ENCODE measurements at places on chromosomes 5 and 9. TPM values are rescaled to one million over a fixed set of nuclear protein-coding genes. Genes with fewer than 3 reads are reported as not detected.

The EGFLAM gene
- not detected for total RNA-seq

DNA sequence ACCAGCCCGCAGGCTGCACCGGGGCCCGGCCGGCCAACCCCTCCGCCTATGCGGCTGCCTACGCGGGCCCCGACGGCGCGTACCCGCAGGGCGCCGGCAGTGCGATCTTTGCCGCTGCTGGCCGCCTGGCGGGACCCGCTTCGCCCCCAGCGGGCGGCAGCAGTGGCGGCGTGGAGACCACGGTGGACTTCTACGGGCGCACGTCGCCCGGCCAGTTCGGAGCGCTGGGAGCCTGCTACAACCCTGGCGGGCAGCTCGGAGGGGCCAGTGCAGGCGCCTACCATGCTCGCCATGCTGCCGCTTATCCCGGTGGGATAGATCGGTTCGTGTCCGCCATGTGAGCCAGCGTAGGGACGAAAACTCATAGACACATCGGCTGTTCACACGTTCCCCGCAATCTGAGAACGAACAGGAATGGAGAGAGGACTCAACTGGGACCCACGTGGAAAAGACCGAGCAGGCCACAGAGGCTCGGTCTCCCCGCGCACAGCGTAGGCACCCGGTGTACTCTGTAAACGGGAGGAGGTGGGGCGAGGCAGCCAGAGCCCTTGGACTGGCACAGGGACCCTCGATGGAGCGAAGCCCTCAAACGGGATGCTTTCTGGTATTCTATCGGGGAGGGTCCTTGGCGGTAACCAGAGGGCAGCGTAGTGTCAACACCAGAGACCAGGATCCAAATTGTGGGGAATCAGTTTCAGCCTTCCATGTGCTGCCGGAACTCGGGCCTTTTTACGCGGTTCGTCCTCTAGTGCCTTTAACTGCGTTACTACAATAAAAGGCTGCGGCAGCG is 1.9 kb downstream of the FOXE1 start:
- H3K27ac ChIP-seq: no peak overlapping the region
- H3K36me3 ChIP-seq: no peaks in the 10 kb centered on the region
- peaks cover 78% of the 10 kb centered on the region for H3K27me3 ChIP-seq
- peaks cover 42% of the 10 kb centered on the region for H3K4me1 ChIP-seq
- no peak for DNase-seq

DNA sequence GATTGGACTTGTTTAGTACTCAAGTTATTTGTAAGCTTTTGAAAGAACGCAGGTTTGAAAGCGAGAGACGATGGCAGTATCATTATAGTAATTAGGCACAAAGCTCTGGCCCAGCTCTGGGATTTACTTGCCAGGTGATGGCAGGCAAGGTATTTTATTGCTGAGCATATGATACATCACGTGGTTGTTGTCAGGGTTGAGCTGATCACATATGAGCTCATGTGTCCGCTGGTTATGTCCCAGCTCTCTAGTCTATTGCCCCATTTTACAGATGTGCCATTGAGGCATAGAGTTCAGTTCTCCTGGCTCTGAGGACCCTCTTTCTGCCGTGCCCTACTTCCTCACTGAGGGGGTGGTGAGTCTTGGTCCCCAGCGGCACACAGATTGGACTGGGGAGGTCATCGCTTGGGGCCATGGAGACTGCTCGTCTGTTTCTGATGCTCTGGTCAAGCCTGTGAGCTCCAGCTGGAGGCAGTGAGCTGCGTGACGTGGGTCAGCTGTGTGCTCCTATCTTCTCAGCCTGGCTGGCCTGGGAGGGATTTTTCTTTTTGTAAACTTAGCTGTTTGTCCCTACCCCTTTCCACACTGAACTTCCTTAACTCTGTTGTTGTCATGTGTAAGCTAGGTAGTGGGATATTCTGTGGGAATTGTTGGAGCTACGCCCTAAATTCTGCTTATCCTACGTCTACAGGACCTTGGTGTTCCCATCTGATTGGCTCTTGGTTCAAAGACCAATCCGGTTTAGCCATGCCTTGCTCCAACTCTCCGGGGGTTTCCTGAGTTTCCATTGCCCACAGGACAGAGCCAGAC is 2.2 kb downstream of the NXNL2 start:
- H3K27me3 ChIP-seq: peaks cover 56% of the 10 kb centered on the region
- peaks cover 18% of the 10 kb centered on the region for H3K4me1 ChIP-seq
- H3K36me3 ChIP-seq: no peaks in the 10 kb centered on the region
- DNase-seq: no peak
- H3K4me3 ChIP-seq: no peak overlapping the region
- H3K27ac ChIP-seq: no peak overlapping the region

GRCh38 chr9:117546894-117547678 is 132.2 kb upstream of the ASTN2 start:
- no peak overlapping the region for H3K27ac ChIP-seq
- H3K27me3 ChIP-seq: no peaks in the 10 kb centered on the region
- no peaks in the 10 kb centered on the region for H3K4me1 ChIP-seq
- H3K36me3 ChIP-seq: no peaks in the 10 kb centered on the region
- H3K4me3 ChIP-seq: no peak overlapping the region
